Activated CD4-positive, alpha-beta T cell treated with anti-CD3 and anti-CD28 coated beads for 48 hours (primary cell): ENCODE measurements at places on chromosomes 13 and 19.

GRCh38 chr13:60093425-60094019 is 70.2 kb downstream of the DIAPH3 start:
- no peak for DNase-seq

DNA sequence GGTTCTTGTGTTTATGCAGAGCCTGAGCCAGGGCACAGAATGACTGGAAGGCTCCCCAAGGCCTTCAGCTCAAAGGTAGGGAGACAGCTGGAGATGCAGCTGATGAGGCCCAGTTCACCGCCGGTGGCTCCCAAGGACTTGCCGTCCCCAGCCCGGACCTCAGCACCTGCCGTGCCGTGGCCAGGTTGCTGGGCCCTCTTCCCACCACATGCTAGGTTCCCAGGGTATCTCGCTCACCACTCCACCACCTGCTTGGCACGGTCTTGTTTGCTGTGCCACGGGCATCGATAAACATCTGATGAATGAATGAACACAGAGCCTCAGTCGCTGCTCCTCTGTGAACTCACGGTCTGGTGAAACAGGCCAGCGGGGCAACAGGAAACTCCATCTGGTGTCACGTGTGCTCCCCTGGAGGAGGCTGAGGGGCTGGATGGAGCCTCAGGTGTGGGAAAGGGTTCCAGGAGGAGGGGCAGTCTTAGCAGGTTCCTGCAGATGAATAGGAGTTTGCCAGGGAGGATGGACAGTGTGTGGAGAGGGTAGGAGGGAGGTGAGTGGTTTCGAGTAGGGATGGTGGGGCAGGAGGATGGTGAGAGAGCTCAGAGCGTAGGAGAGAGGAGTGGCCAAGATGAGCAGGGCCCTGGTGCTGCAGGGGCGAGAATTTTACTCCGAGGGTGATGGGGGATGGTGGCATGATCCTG is 3.6 kb upstream of the KLK14 start:
- no peak for DNase-seq

DNA sequence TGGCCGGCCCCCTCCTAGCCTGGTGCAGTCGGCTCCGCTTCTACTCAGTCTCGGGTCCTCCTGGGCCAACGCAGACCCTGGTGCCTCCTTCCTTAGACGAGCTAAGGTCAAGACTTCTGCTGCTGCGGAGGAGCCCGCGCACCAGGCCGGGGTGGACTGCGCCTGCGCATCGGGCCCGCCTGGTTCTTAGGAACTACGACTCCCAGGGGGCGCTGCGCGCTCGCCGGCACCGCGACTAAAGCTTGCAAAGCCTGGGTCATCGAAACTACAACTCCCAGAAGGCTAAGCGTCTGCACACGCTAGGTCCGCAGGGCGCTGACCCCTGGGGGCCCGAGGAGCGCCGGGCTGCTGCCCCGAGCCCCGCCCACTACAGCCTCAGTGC is at the start of gene ZNF835:
ZNF835 (minus strand) TSS at position 145 of the 382 bp plus-strand sequence. CDS start 6,559 bp downstream, outside the sequence.
- peak; percentile 90 for DNase-seq

DNA sequence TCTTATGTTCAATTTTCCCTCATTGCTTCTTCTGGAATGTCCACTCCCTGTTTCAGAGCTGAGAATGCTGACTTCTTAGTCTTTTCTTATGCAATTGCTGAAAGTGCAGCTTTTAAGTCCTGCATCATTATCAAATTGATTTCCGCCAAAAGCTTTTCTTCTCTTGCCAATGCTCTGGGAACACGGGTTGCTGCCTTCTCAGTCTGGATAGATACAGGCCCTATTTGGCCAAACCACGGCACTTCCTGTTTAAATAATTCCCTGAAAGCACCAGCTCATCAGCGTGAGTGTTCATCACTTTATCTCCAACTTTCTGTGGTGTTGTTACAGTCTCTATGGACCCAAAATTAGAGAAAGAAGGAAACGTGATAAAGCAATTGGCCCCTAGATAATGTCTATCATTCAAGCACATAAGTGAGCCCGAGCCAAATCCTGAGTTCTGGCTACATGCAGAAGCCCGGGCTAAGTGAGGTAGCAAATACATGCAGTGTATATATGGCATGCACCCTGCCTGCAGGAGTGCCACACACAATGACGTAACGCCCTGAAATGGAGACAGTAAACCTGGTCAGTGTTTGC is 85.7 kb downstream of the CYSLTR2 start:
- DNase-seq, result no peak

DNA sequence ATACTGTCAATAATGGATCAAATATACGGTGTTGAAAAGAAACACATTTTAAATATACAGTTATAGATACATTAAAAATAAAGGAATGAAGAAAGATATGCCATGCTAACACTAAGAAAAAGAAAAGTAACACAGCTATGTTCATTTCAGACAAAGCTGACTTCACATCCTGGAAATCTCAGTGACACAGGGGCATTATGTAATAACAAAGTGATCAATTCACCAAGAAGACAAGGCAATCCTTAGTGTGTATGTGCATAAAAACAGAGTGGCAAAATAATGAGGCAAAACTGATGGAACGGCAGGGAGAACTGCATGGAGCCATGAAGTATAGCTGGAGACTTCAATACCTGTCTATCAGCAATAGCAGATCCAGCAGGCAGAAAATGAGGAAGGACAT is 13.1 kb downstream of the ZNF14 start:
- DNase-seq, result no peak
